ENCODE measurements at places on chromosomes 7 and 10.

DNA sequence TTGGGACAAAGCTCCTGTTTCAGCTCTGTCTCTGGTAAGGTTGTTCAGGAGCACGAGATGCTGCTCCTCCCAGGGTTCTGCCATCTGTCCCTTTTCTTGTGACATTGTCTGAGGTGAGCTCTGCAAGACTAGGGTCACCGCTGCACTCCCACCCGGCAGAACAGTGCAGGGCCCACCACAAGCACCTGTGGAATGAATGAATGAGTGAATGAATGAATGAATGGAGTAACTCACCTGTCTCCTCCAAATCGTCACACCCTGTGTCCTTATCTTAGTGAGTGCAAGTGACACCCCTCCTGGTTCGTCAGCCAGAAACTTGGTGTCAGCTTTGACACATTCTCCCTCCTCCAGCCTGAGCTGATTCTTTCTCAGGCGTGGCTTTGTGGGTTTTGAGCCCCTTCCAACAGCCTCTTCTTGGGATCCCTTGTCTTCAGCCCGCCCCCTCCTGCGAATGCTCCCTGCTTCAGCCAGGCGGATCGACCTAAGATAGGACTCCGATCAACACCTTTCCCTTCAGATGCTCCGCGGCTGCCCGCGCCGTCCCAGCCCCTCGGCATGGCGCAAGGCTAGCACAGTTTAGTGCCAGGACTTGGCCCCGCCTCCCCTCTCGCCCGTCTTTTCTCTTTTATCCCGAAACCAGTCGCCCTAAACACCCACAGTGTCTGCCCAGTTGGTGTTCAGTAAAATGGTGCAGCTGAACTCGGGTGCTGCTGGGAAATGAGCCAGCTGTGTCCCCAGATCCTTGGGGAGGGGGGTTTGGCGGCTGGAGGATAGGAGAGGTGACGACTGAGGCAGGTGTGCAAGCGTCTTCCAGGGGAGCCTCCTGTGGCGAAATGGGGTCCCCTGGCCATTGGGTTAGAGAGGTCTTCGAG lies 89.3 kb downstream of the BEND7 start:
- no peak for DNase-seq

DNA sequence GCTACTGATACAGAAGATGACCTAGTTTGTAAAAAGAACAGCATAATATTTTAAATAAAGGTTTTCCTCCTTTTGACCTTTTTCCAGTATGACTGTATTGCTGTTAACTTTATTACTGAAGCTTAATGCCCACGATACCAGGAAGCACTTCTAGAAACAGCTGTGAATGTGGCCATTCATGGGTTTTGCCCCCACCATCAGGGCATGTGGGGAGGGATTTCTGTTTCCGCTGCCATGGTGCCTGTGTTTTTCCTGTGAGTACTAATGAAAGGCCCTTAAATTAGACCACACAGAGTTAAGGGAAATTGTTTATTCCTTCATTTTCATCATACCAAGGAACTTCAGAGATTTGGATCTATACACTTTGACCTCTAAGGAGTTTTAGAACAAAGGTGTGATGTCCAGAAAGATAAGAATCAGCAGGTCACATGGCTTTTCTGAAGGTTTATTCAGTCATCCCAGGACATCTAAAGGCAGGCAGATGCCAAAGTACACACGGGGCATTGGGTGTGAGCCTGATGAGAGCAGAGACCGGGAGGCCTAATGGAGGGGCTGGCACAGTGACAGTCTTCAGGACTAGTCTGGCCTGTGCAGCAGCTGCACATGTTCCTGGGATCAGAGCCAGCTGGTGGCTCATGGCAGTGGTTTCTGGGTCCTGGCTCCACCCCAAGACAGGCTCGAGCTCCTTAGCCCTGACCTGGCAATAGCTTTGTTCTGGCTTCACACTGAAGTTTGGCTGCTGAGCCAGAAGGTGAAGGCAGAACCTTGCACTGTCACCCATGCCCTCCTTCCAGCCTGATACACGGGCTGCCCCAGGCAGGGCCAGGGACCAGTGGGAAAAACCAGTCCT lies 190.9 kb downstream of the REEP3 start:
- DNase-seq, result no peak

- DNase-seq, result no peak
Measured at GRCh38 chr10:33215635-33216034, 118.8 kb downstream of the NRP1 start.

- DNase-seq, result no peak
Measured at GRCh38 chr10:72308320-72308987, 34.7 kb downstream of the DDIT4 start.

DNA sequence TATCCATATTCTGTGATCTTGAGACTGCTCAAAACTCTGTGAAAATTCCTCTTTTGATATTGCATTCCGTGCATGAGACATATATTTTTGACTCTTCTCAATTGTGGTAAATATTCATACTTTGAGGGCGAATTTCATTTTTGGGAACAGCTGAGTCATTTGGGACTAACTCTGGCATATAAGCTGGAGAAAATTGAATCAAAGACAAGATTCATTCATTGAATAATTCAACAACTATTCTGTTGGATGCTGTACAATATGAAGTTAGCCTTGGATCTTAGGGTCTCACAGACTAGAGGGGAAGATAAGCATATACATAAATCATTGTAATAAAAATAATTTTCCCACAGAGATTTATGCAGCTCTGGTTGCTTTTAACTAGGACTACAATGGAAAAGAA lies 183.2 kb upstream of the NEBL start:
- no peak for DNase-seq

DNA sequence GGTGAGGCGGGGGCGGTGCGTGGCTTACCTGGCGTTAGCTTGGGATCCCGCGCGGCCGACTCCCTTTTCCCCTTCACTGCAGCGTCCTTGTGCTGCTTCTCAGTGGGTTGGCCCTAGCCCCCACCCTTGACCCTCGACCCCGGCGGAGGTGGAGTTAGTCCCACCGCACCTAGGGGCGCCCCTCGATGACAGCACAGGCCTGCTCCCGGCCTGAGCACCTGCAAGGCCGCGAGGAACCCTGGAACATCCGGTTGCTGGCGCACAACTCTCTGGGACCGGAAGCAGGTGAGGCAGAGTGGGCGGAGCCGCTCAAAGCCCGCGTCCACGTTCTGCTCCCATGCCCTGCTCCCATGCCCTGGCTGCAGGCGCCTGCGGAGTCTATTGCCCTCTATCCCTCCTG lies 266.9 kb downstream of the USP6NL start:
- DNase-seq, result no peak

DNA sequence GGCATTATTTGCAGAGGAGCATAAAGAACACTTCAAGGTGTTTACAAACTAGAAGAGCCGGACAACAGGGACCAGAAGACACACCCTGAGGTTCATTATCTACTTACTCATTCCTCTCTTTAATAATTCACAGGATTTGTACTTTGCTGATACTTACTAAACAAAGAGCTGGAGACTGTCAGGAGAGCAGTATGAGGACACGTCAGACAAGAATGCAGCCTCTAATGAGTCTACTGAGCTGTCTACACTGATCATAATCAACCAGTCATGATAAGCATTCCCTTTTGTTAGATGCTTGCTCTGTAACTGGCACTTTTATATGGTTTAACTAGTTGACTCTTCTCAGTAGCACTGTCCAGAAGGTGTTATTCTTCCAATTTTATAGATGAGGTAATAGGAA lies 243.3 kb upstream of the CDC14C start:
- no peak for DNase-seq

GRCh38 chr10:88971221-88972061 lies 18.9 kb upstream of the ACTA2 start:
- no peak for DNase-seq

- no peak for DNase-seq
Measured at GRCh38 chr7:1229956-1230355, 2.7 kb upstream of the UNCX start.

- no peak for DNase-seq
Measured at GRCh38 chr7:148514236-148514635, 76.3 kb upstream of the C7orf33 start.

DNA sequence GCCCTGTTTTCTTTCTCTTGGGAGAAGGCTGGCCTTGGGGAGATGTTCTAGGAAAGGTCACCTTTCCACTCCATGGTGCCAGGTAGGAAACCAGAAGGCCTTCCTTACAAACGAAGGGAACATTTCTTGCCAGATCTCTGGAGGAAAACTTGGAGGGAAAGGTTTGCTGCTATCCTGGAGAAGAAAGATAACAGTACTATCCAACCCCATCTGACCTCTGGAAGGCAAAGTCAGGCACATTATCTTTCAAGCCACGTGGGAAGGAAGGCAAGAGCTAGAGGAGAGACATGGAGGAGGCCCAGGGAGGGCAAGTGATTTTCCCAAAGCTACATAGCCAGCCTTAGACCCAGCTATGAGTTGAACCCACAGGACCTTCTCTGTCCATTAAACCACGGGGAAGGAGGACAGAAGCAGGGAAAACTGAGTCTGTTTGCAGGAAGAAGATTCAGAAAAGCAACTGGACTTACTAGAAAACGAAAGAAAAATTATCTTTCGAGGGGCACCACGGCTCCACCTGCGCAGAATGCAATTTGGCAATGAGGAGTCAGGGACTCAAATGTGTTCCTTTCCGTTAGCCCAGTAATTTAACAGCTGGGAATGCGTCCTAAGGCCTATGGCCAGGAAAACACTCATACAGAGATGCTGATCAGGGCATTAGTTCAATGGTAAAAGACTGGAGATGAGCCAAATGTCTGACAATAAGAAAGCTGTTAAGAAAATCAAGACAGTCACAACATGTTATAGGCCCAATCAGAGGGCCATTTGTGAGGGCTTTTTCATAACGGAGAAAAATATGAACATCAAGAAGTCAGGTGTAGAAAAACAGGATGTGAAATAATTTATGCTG lies 32.0 kb upstream of the PSAP start:
- DNase-seq, result no peak

GRCh38 chr7:147937428-147937827 lies 653.1 kb upstream of the C7orf33 start:
- no peak for DNase-seq

DNA sequence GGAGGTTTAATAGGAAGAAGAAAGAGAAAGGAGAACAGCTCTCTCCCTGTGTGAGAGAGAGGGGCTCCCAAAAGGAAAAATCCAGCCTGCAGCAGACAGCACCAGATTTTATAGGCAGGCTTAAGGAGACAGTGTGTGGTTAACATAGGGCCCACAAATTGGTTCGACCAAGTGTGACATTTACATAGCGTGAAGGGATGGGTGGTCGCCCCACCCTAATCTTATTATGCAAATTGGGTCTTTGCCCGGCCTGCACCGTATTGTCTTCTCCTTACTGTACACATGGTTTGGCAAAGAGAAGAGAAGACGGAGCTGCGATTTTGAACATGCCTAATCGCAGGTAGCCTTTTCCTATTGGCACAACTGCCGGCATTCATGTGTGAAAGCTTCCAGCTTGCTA lies 756.3 kb downstream of the NXPH1 start:
- no peak for DNase-seq

GRCh38 chr7:1703871-1704810 lies 34.1 kb downstream of the ELFN1 start:
- no peak for DNase-seq

DNA sequence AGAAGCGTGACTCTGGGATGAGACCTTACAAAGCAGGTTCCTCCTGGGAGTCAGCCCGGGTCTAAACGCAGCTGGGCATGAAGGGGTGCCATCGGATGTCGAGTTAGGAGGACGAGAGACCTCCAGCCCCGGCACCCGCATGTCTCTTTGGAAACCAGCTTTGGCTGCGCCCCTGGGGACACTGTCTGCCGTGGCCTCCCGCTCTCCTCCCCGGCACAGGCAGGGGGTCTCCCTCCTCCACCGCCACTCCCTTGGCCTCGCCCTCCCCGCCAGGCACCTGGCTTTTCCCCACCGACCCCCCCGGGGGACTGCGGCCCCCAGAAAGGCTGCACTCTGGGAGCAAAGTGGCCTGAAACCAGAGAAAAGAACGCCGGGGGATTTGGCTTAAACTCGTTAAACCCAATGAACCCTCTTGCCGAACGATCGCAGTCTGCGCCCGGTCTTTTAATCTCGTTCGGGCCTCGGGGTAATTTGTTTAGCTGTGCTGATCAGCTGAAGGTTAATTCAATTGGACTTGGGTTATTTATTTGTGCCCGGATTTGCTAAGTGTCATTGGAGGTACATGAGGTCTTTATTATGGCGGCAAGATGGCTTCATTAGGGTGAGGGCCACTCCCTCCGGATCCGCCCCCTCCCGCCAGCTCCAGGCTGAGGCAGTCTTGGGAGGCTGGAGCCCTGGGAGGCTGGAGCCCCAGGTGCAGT lies 16.4 kb upstream of the PSMG3 start:
- DNase-seq, result no peak

GRCh38 chr7:80851896-80852476 lies 66.9 kb downstream of the SEMA3C start:
- DNase-seq, result no peak

DNA sequence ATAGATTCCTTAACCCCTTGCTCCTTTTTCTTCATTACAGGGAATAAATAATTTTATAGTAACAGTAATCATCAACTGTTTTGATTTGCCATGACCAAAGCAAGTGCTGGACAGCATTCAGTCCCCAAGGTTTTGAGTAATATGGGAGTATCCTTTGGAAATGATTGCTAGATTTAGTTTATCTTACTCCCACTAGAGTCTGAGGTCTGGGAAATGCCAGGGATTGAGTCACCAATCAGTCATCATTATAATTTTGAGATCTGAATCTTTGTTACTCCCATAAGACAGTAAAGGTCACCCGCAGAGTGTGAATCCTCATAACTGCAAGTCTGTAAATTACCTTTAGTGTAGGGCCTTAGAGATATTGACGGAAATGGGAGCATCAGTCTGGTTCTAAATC lies 133.7 kb upstream of the SEMA3E start:
- DNase-seq, result no peak

GRCh38 chr7:158409120-158409519 lies 178.5 kb downstream of the PTPRN2 start:
- no peak for DNase-seq

- DNase-seq, result no peak
Measured at GRCh38 chr7:28183627-28184026, 3.0 kb upstream of the JAZF1 start.

DNA sequence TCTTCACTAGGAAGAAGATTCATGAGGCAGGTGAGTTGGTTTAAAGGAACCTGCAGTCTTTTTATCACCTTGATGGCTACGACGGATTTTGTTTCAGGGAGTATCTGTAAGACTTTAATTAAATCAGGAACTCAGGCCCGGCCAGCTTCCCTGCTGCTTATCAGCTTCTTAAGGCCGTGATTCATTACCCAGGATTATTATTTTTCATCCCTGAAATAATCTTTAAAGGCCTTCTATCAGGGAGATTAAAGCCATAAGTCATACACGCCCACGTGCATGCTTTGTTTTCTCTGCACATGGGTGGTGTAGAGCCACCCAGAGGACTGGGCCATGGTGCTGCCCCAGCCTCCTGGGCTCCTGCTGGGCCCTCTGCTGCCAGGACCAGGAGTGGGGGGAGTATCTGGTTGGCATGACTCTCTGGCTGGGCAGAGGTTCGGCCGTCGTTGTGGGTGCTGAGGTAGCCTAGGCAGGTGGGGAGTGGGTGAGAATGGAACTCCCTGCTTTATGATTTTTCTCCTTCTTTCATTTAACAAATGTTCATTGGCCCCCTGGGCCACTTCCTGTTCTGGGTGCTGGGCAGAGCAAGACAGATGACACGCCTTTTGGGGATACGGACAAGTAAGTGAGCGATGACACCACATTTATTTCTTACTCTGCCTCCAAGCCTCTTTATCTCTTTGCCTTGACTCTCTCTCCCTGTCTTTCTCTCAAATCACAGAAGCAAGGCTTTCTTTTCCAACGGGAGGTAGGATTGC lies 39.0 kb upstream of the PCBD1 start:
- DNase-seq, result no peak

All from NT2/D1 (cell line).